ENCODE measurements at places on chromosomes 13 and 19.

GRCh38 chr13:27372896-27373295 is 51.5 kb upstream of the GTF3A start:
- DNase-seq: no peak

DNA sequence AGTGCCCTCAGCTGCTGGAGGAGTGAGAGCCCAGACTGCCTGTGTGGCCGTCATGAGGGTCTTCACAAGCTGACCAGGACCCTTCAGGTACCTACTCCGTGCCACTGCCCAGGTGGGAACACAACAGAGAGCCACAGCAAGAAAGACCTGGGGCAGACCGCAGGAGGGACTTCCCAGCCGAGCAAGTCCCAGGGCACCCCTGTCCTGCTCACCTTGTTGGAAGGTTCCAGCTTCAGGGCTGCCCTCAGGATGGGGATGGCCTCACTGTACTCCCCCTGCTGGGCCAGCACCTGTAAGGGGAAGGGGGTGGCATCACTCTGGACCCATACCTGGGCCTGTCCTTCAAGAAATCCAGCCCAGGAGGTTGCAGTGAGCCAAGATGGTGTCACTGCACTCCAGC is 10.3 kb downstream of the FKBP8 start:
- DNase-seq: no peak

- DNase-seq: no peak
Measured at GRCh38 chr19:48656840-48657474, 11.0 kb upstream of the CA11 start.

DNA sequence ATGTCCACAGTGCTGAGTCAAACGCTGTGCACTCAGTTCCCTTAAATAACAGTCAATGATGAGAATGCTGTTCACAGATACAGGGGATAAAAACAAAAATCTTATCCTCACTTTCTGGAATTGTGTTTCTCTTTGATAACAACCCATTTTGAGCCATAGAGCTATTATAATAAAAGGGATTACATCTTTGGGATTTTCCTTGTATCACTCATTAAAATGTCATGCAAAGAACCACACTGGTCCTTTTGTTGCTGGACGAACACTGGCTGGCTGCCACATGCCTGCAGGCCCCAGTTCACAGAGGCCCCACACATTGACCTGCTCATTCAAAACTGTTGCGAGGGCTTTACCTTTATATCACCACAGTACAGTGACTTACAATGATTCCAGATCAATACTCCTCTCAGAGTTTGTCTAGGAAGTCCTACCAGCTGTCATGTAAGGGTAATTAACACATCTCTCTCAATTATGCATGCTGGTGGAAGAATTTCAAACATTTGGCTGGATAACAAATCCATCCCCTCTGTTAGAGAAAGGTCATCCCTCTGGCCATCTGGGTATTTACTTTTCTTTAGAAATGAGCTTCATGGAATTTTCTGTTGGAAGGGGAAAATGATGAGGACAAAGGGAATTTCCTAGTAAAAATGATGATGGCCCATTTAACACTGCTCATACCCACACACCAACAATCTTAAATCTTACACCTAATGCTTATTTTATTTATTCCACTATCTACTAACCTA is 85.9 kb downstream of the MBNL2 start:
- DNase-seq: no peak

GRCh38 chr19:29880498-29881081 is 61.4 kb upstream of the URI1 start:
- no peak for DNase-seq

- peak; percentile 75 for DNase-seq
Measured at GRCh38 chr19:20077791-20078463, at the start of gene ZNF90. TSS of gene ZNF90 (plus strand) at chr19:20078000. CDS start at chr19:20078133, 133 bp downstream.

DNA sequence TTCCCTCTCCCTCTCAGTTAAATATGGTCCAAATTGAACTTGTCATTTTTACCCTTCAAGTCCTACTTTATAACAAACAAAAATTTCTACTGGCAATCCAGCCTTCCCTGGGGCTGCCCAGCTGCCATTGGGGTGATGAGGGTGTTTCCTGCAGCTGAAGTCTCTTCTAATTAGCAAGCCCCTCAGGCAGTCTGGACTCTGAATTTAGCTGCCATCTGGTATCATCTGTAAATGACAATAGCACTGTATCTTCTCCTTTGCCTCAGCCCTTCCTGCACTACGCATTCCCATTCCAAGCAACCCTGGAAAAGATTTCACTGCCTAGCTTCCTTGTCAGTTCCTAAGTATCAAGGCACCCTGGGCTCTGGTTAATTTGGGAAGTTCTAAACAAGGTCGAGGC is 331.1 kb upstream of the KLF12 start:
- no peak for DNase-seq

GRCh38 chr13:33057019-33057780 is 41.0 kb downstream of the KL start:
- DNase-seq: peak; percentile 19

Data from suppressor macrophage treated with lipopolysaccharide for 1 hour (primary cell).